T-helper 1 cell (primary cell): ENCODE measurements at places on chromosomes 4 and X.

GRCh38 chr4:130393231-130393630 is 1297.3 kb downstream of the C4orf33 start:
- no peak for DNase-seq

DNA sequence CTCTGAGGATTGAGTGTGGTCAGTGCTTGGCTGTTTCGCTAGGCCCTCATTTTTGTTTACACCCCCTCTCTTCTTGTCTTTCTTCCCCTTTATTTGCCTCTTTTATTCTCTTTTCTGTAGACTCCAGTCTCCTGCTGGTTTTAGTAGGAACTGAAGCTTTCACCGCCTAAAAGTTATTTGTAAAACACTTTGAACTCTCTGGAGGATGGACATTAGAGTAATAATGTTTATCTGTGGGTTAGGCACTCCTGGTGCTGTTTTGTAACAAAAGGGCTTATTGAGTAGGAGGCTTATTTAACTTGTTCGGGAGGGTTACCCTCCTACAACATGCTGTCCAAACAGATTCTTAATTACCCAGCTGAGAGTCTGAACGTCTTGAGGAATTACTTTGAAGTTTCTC is 1.6 kb upstream of the ARHGAP10 start:
- no peak for DNase-seq

DNA sequence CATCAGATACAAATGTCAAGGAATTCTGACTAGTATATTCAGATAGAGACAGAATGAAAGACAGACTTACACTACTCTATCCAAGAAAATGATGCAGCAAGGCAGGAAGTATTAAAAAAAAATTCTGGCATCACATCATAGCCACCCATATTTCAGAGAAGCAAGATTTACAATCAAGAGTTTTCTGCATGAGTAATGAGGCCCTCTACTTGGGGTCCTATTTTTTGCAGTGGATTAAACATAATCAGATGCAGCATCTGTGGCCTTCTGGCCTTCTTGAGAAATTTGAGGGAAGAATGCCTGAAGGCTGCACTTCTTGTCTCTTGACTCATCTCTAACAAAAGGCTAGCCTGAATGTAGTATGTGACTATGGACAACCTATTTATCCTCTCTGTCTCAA is 48.2 kb upstream of the SLIT2 start:
- DNase-seq: no peak

- no peak for DNase-seq
These were observed 185.5 kb upstream of the AFF2 start for GRCh38 chrX:148314876-148315275.

- no peak for DNase-seq
These were observed 82.1 kb upstream of the BANK1 start for GRCh38 chr4:101708293-101709039.

DNA sequence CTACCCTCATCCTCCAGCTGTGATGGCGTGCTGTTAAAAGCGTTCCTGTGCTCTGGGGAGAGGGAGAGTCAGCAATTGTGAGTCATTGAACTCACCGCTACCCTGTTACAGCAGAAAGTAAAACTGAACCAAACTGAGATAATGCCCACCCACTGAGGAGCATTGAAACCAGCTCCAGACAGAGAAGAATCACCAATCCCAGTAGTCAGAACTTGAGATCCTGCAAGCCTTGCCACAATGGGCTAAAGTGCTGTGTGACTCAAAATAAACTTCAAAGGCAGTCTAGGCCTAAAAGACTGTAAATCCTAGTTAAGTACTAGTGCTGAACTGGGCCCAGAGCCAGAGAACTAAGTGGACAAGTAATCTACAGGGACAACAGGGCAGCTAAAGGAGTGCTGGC is 1394.2 kb upstream of the DIAPH2 start:
- DNase-seq: no peak

- DNase-seq: no peak
These were observed 299.9 kb downstream of the RAB28 start for GRCh38 chr4:13184199-13184598.

DNA sequence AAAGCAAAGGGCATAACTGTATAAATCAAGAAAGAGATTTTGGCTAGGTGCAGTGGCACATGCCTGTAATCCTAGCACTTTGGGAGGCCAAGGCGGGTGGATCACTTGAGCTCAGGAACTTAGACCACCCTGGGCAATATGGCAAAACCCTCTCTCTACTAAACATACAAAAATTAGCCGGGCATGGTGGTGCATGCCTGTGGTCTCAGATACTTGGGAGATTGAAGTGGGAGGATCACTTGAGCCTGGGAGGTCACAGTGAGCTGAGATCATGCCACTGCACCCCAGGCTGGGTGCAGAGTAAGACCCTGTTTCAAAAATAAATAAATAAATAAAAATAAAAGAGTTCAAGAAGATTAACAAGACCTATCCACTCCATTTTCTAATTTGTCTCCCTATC is 227.3 kb downstream of the SOWAHB start:
- DNase-seq: no peak

DNA sequence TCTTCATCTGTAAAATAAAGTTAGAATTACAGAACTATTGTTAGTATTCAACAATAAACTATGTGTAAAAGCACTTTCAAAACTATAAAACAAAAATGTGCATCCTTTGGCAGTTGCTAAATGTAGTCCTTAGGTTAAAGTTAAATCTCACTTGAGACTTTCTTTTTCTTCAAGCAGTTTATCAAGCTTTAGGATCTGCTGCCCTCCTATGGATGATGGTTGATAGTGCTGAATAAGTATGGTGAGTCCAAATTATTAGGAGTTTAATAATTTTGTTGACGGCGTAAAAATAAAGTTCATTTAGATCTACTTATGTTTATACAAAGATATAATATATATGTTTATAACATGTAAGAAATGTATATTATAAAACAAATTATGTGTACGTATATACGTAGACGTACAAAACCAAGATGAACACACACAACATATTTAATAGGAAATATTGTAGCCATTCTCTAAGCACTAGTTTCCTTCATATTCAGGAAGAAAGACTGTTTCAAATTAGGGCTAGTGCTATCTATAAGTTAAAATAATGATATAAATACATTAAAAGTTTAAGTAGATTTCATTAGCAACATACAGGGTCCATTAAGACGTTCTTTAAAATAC is 22.3 kb downstream of the UGT2A2 start:
- DNase-seq: no peak

- DNase-seq: no peak
These were observed 105.6 kb downstream of the CBLL2 start for GRCh38 chrX:22378296-22378695.

GRCh38 chr4:170623899-170624298 is 534.1 kb upstream of the AADAT start:
- no peak for DNase-seq

- DNase-seq: no peak
These were observed 288.5 kb downstream of the ASMT start for GRCh38 chrX:1903236-1903935.

DNA sequence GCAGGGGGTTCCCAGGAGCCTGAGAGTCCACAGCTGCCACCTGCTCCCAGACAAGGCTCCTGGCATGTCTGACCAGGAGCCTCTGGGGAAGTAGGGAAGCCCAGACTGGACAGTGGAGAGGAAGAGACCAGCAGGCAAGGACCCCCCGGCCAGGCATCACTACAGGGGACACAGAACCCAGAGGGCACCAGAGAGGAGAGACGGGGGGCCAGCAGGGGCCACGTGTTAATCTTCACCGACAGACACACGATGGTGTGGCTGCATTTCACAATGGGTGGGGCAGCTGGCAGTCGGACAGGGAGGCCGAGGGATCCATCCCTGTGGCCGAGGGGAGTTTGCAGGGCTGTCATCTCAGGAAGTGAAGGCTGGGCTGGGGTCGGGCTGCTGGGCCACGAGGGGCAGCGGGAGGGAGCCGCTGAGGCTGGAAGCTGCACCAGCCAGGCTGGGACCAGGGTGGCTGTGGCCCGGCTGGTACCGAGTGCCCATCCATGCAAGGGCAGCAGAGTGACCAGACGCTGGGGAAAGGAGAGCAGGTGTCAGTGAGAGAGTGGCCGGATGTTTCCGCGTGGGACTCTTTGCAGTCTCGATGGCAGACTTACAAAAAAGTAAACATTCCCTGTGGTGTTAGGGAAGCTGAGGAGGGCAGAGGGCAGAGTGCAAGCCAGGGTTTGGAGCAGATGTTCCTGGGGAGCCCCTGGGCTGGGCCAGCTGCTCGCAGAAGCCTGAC is 4.7 kb downstream of the PDE6B start:
- no peak for DNase-seq

- DNase-seq: no peak
These were observed 175.8 kb downstream of the USP46 start for GRCh38 chr4:52483186-52483890.

- no peak for DNase-seq
These were observed 23.1 kb downstream of the LGI2 start for GRCh38 chr4:25007598-25007997.

DNA sequence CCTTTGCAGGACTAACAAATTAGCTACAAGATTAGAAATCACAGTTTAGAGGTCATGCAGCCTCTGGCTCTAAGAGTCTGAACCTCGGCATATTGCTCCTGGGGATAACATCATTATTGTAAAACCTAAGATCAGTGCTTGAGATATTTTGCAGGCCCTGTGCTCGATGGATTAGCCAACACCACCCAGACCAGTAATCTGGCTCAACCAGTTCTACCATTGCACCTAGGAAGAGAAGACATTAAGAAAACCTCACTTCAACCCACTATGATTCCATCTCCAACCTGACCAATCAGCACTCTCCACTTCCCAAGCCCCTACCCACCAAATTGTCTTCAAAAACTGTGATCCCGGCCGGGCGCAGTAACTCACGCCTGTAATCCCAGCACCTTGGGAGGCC is 43.6 kb downstream of the WFS1 start:
- no peak for DNase-seq

DNA sequence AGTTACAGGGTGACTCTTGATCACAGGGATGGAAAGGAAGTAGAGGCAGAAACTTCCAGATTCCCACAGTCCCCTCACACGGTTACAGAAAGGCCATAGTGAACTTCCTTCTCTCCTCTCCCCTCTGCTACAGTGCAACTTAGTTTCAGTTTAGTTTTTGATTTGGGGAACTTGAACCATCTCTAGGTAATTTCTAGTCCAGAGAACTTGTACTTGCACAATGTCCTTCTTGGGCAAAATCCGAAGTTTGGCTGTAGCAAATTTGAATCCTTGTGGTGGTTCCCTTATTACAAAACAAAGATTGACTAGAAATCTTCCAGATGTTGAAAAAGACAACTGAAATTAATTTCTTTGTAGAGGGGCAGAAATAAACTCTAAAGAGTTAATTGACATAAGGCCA is 1.2 kb upstream of the BLTP1 start:
- DNase-seq: no peak

GRCh38 chrX:7420717-7421116 is 272.8 kb upstream of the PUDP start:
- no peak for DNase-seq

- no peak for DNase-seq
These were observed 366.2 kb downstream of the FBXW7 start for GRCh38 chr4:152169683-152170082.

GRCh38 chr4:155497306-155497705 is 120.5 kb upstream of the MAP9 start:
- DNase-seq: no peak
